ENCODE measurements at places on chromosomes 5 and 9.

DNA sequence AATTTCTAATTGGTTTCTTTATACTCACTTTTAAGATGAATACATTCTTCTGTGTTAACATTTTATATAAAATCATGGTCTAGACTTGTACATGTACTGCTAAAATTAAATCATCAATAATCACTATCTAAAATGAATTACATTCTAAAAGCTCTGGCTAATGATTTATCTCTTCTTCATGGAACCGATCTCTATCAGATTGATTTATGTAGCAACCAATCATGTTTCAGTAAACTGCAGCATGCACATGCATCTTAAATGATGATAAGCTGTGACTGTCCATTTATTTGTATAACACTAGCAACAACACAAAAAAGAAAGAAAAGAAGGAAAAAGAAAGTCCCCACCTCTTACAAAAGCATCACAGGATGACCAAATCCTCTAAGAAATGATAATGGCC, 669.2 kb downstream of the NR2F1-AS1 start:
- no peak for DNase-seq

- no peak for DNase-seq
Measured at GRCh38 chr9:70802758-70803436, 318.5 kb downstream of the TRPM3 start.

DNA sequence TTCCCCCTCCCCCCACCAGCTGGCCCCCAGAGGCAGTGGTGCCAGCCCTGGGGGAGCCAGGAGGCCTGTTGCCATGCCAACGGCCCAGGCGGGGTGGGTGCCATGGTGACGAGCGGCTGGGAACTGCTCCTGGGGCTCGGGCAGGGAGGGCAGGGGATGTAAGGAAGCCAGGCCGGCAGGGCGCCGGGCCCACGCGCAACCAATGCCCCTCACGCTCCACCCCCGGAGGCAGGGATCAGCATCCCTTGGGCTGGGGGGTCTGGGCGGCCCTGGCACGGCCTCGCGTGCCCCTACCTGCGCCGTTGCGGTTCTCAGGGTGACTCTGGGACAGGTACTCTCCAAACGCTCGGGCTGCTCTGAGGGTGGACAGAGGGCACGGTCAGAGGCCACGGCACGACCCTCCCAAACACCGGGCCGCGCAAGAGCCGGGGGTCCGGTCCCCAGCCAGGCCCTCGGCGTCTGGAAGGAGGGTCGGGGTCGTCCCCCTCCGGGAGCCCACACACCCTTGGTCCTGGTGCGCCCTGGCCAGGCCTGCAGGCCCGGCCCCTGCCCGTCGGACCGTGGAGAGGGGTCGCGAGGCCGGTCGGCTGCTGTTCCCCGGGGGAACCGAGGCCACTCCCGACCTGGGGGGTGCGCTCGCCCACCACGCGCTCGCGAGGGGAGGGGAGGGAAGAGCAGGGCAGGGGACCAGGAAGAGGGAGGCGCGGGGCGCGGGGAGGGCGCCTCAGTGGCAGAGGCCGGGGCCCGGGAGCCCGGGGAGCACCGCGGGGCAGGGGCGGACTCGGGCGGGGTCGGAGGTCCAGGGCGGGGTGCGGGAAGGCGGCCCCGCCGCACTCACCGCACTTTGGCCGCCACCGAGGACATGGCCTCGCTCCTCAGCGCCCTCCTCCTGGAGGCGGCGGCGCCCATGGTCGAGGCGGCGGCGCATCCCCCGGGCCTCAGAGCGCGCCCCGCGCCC, 661 bp downstream of the NSMF start:
- DNase-seq: no peak

GRCh38 chr5:128905568-128906110, 59.6 kb upstream of the SLC27A6 start:
- DNase-seq: peak; percentile 37

DNA sequence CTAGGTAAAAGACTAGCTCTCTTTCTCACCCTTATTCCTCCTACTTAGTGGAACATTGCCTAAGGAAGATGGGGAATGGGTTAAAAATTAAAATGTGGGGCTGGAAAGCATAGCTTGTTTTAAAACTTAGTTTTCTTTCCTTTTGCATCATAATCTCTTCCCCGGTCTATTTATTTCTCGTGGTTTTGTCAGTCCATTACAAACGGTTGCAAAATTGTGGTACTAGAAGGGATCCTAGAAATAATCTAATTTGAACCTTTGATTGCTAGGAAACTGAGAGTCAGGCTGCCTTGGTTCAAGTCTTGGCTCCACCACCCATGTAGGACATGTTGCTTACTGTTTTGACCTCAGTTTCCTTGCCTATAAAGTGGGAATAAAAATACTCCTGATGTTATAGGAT, 1.3 kb downstream of the IL31RA start:
- DNase-seq: no peak

GRCh38 chr5:140038373-140038957, 4.6 kb downstream of the NRG2 start:
- DNase-seq: no peak

GRCh38 chr5:72505539-72506157, 1.6 kb downstream of the ZNF366 start:
- DNase-seq: no peak

DNA sequence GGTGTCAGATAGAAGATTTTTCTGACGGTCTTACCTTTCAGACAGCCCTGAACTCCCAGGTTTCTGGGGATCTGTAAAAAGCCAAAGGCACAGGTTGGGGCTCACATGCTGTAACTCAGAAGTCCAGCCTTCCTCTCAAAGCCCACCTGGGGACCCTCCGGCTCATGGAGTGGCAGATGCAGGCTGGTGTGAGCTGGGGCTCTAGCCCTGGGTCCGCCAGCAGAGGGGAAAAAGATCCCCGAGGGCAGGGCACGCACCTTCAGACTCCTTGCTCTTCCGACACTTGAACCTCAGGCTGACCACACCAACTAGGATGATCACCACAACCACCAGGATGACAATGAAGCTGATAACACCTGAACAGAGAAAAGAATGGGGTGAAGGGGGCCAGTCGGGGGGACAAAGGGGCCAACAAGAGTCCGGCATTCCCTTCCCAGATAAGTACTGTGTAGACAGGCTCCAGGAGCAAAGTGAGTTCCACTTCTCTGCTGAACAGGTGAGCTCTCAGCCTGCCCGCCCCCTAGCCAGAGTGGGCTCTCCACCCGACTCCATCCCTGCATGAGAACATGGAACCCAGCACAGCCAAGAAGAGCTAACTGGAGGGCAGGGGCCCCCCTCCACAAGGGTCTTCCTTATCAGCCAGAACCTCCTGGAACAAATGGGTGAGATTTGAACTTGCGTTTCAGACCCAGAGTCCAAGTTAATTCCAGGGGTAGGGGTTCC, 7.8 kb downstream of the ECSCR start:
- DNase-seq: no peak

DNA sequence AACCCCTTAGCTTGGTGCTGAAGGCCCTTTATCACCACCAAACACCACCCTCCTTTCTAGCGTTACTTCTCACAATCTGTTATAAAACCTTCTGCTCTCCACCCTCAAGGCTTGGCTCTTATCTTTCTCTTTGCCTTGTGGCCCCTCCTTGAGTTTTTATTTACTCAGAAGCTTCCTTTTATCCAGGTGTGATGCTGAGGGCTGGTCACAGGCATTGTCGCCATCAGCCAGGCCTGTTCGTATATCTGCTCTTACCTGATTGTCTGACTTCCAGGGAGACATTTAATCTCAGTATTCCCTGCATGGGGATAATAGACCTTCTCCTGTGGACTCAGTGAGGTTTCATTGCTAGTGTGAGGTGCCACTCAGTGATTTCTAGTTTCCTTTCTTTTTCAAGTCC, 34.2 kb downstream of the MEGF10 start:
- no peak for DNase-seq

- peak; percentile 66 for DNase-seq
Measured at GRCh38 chr9:119556129-119556875, 187.1 kb upstream of the BRINP1 start.

DNA sequence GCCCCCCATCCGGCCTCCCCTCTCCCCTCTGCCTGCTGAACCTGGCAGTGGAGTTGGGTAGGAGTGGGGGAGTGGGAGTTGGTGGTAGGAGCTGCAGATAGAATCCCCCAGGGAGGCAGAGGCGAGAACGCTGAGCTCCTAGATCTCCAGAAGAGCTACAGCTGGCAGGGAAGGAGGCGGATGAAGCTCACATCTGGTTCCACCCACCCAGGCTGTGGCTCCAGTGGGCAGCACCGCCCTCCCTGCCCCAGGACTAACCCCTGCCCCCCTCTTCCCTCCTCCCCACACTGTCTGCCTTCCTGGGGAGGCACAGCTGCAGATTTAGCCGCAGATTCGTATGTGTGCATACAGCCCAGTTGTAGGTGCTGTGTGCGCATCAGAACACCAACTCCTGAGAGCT, 34.2 kb downstream of the C9orf50 start:
- no peak for DNase-seq

DNA sequence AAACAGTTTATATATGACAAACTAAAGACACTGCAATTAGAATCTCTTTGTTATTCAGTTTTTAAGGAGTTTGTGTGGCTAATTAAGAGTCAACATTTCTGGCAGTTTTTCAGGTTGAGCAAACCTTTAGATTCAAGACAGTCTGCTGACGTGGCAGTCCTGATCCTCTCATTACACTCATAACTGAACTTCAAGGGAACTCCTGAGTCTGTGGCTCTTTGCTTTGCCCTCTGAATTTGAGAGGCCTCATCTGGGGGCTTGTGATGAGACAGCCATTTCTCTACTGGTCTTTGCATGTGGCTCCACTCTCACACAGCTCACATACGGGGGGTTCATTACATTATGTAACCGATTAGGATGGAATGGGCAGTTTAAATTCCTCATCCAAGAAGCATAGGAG, 182.9 kb upstream of the MEF2C start:
- DNase-seq: no peak

DNA sequence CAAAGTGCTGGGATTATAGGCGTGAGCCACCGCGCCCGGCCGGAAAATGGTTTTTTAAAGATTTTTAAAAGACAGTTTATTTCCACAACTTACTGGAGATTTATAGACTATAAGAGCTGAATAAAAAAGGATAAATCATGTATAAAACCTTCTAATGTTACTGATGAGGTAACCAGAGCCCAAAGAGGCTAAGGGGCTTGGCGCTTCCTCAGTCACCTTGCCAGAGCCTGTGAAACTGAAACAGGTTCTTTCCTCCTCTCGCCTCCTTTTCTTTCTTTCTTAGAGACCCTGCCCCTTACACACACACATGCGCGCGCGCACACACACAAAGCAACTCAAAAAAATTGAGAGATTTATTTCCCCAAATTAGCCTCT, 69.8 kb downstream of the HSD17B3 start:
- no peak for DNase-seq

DNA sequence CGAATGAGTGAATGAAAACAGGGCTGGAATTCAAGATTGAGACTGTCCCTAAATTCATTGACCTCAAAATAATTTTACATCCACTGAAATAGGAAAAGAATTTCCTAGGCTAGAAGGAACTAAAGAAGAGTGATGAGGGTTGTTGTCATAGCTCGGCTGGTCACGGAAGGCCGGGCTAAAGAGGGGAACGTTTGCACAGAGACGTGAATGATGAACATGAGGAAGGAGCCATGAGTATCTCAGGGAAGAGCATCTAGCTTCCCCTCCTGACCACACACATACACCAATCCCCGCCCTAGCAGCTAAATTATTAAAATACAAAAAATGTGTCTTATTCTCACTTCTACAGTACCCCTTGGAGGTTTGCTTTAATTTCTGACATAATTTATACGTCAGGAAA, 124.4 kb upstream of the ABCA1 start:
- no peak for DNase-seq

DNA sequence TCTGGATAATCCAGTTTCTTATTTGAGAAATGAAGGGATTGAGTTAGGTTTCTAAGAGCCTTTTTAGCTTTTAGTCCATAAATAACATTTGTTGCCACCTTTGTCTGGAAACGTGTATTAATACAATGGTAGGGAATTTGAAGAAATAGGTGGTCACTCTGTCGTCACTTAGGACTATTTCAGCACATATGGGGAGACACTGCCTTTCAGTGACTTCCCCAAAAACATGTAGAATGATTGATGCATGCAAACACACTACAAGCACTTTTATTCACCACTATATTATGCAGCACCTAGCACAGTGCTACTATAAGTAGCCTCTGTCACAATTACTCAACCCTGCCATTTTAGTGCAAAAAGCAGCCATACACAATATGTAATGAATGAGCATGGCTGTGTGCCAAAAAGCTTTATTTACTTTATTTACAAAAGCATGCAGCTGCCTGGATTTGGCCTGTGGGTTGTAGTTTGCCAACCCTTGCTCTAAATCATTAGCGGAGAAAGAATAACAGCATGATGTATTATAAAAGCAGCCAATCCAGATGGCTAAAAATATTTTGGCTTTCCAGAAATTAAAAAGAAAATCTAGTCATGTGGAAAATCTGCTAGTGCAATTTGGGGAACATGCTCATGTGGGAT, 154.2 kb upstream of the HMHB1 start:
- no peak for DNase-seq

GRCh38 chr5:50921366-50922133, 255.1 kb downstream of the PARP8 start:
- no peak for DNase-seq

DNA sequence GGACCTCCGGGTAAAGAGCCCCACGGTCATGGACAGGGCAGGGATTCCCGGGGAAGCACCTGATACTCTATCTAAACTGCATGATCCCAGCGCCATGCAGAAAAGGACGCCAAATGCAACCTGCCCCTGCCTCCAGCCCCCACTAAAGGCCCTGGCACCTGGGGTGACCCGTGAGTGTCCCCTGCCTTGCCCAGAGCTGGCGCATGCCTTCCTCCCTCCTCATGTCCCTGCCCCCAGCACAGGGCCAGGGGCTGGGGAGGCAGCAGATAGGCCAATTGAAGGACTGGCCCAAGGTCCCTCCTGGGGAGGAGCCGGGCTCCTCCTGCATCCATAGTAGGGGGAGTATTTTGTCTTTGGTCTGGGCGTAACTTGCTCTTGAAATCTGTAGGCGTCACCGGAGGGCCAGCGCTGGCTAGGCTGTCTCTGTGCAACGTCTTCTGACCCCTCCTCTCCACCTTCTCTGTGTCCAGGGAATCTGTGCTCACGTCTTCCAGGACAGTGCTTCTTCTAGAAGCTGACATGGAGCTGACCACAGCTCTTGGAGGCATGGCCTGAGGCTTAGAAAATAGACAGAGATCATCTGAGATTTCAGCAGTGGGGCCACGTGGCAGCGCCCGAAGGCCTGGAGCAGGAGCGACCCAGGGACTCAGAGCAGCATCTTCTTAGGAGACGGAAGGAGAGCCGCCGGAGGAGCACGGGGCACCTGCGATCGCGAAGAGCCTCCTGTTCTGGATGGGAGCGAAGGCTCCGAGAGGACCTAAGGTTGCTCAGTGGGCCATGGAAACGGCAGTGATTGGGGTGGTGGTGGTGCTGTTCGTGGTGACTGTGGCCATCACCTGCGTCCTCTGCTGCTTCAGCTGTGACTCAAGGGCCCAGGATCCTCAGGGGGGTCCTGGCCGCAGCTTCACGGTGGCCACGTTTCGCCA, 660 bp downstream of the SPAAR start:
- no peak for DNase-seq

DNA sequence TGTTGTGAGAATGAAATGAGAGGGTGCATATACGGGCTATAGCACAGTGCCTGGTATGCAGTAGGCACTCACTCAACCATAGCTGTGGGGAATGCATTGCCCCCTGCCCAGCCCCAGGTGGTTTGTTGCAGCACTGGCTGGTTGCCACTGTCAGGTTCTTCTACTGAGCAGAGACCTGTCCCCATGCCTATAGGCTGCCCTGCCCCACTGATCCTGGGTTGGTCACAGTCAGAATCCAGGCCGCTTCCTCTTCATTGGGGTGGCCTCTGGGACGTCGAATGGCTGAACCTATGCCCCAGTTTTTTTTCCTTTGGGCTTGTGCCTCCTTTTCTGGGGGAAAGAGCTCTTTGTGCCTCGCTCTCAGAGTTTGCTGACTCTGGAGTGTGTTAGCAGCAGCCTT, 74.6 kb downstream of the RGS3 start:
- no peak for DNase-seq

Data from mucosa of gallbladder (tissue), 1 donor.